ENCODE measurements at places on chromosomes 12 and 14. TPM values are rescaled to one million over a fixed set of nuclear protein-coding genes. Genes with fewer than 3 reads are reported as not detected.

The GNG2 gene
- 19.2 TPM for total RNA-seq

The ZBTB42 gene
- 2.6 TPM for total RNA-seq

The CCDC175 gene
- total RNA-seq: not detected

The DBX2 gene
- total RNA-seq: not detected

The BEGAIN gene
- total RNA-seq: 6.8 TPM

The TSPAN11 gene
- 11.1 TPM for total RNA-seq

The OTOGL gene
- total RNA-seq: 0.11 TPM
